ENCODE measurements at places on chromosomes 4 and X.

- no peak overlapping the region for H3K4me3 ChIP-seq
- no peaks in the 10 kb centered on the region for H3K36me3 ChIP-seq
- H3K27ac ChIP-seq: no peak overlapping the region
- DNase-seq: no peak
Measured at GRCh38 chr4:78566834-78567499, 15.4 kb downstream of the ANXA3 start.

GRCh38 chrX:10079231-10079630, 77.5 kb upstream of the CLCN4 start:
- H3K4me1 ChIP-seq: peaks cover 2% of the 10 kb centered on the region
- DNase-seq: no peak
- no peaks in the 10 kb centered on the region for H3K27me3 ChIP-seq
- H3K4me3 ChIP-seq: no peak overlapping the region

DNA sequence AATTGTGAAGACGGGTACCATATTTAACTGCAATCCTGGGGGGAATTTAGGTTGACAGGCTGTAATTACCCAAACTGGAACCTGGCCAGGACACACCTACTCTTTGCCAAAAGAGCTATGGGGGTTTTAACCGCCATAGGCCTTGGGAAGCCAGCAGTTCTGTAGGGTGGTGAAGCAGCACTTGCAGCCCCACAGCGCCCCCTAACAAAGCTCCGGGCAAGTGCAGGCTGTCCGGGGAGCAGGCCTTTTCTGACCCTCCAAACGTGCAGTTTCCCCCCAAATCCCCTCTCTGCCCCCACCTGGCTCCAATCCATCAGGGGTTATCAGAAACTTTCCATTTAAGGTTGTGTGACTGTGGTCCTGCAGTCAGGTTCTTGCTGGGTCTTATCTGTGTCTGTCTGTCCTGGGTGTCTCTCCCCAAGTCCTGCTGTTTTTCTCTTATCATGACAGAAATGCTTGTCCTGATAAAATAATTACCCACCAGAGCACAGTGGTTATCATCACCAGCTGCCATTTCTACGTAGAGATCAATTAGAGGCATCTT, 350.9 kb downstream of the MID1IP1 start:
- H3K27ac ChIP-seq: peak overlapping the region; percentile 81
- peak; percentile 90 for DNase-seq
- H3K27me3 ChIP-seq: no peaks in the 10 kb centered on the region

- no peak overlapping the region for H3K27ac ChIP-seq
- H3K27me3 ChIP-seq: no peaks in the 10 kb centered on the region
- H3K4me1 ChIP-seq: no peaks in the 10 kb centered on the region
- no peak overlapping the region for H3K4me3 ChIP-seq
Measured at GRCh38 chr4:127586922-127587571, 45.7 kb upstream of the INTU start.

DNA sequence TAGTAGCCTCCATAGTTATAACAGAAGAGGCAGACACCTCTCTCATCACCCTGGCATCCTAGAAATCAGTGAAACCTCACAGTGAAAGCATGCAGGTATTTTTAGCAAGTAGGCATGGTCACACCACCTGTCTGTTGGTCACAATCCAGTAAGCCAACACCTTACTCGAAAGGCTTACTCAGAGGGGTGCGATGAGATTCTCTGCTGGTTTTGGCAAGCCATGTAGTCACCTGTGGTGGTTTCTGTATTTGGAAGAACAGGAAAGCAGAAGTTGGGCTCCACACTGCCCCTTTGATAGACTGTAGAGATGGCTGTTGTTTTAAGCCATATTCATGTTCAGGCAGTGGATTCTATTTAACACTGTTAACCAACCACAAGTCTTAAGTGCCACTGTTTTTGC, 134.7 kb downstream of the DCLK2 start:
- no peak overlapping the region for H3K27ac ChIP-seq
- no peak overlapping the region for H3K4me3 ChIP-seq
- peak; percentile 80 for DNase-seq

- H3K36me3 ChIP-seq: no peaks in the 10 kb centered on the region
- H3K4me1 ChIP-seq: no peaks in the 10 kb centered on the region
- no peak overlapping the region for H3K27ac ChIP-seq
- no peak overlapping the region for H3K4me3 ChIP-seq
- DNase-seq: no peak
- no peaks in the 10 kb centered on the region for H3K27me3 ChIP-seq
Measured at GRCh38 chr4:7158081-7158750, 34.1 kb upstream of the SORCS2 start.

DNA sequence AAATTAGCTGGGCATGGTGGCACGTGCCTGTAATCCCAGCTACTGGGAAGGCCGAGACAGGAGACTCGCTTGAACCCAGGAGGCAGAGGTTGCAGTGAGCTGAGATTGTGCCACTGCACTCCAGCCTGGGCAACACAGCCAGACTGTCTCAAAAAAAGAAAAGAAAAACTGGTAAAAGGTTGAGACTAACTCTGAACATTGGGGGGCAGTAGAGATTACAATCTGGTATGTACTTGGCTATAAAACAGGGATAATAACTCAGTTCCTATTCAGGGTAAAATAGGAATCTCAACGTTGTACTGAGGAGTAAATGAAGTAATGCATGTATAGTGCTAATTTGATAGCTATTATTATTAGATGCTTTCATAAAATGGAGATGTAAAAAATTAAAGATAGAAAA, 12.5 kb upstream of the KLF8 start:
- peak; percentile 11 for DNase-seq
- no peaks in the 10 kb centered on the region for H3K27me3 ChIP-seq
- no peaks in the 10 kb centered on the region for H3K4me1 ChIP-seq
- H3K27ac ChIP-seq: no peak overlapping the region

DNA sequence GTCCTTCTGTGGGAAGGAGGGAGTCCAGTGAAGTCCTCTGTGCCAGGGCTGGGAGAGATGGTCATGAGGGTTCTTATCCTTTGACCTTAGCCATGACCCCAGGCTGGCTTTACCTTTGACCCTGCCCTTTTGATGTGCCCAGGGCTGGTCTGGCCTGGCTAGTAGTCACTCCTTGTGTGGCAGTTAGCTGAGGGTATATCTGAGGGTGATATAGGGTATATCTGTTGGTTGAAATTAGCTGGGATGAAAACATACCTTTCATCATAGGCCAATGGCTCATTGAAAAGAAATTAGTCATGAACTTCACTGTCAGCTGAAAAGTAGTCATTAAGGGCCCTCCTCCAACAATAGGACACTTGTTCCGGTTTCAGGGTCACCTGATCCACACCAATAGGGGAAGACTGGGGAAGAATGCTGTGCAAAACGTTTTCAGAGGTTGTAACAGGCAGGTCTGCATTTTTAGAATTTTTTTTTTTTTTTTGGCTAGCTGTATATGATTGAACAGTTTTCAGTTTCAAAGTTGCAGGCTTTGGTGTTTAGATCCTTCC, 74.6 kb upstream of the STOX2 start:
- H3K27ac ChIP-seq: no peak overlapping the region
- no peak overlapping the region for H3K4me3 ChIP-seq
- no peaks in the 10 kb centered on the region for H3K36me3 ChIP-seq
- no peaks in the 10 kb centered on the region for H3K27me3 ChIP-seq

DNA sequence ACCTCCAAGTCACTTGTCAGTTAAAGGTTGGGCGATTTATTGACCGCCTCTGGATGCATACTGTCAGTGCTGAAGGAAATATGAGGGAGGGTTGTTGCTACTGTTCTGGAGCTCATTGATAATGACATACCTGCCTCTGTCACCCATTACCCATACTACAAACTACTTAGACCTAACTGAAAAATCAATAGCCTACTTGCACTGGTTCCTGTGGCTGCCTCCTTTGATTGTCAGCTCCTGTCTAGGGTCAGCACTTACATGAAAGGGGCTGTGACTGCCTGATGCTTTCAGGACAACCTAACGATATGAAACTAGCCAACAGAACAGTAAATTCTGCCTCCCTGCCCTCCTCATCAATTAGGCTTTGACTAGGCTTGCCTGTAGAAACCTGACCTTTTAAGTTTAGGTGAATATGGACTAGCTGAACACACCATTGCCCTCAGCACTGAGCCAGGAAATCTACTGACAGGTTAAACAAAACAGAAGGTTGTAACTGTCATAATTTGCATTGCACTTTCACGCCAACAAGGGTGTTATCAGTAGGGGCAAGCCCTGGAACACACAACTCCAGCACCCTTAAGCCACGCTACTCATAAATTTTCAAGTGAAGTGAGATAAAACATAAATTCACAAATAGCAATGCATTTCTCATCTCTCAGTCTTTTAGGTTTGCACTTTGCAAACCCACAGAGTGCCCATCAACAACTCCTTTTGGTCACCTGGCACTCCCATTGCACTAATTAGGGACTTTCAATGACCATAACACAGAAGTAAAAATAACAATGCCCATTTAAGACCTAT, 9.0 kb upstream of the MAB21L2 start:
- H3K27ac ChIP-seq: no peak overlapping the region
- no peaks in the 10 kb centered on the region for H3K27me3 ChIP-seq
- H3K36me3 ChIP-seq: no peaks in the 10 kb centered on the region
- H3K4me3 ChIP-seq: no peak overlapping the region
- no peak for DNase-seq

GRCh38 chr4:56698329-56698728, 17.2 kb upstream of the HOPX start:
- peak; percentile 86 for DNase-seq
- H3K4me1 ChIP-seq: peaks cover 7% of the 10 kb centered on the region
- no peaks in the 10 kb centered on the region for H3K27me3 ChIP-seq
- no peak overlapping the region for H3K27ac ChIP-seq
- no peaks in the 10 kb centered on the region for H3K36me3 ChIP-seq

DNA sequence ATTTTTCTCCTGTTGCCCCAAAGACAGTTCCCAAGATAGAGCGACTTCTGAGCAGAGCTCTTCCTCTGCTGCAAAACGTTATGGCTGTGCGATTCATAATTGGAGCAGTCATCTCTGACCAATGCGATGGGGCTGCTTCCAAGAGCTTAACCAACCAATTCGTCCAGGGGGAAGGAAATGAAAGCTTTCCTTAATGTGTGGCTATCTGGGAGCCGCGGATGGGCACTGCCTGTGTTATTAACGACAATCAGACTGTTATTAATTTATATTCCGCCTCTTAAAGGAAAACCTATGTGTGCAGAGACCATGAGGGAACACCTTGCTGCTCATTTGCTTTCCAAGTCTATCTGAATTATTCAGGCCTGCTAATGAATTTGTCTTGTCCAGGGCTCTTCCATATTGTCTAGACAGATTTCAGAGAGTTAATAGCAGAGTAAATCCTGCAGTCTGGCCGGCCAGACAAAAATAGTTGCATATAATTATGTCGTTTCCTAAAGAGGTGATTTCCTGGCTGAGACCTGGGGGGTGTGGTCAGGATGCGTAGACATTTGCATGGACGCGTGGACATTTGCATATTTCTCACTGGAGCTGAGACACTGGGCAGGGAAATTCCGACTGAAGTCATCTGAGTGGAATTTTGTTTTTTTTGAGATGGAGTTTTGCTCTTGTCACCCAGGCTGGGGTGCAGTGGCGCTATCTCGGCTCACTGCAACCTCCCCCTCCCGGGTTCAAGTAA, 135.4 kb downstream of the HMX1 start:
- H3K27me3 ChIP-seq: no peaks in the 10 kb centered on the region
- H3K36me3 ChIP-seq: no peaks in the 10 kb centered on the region
- no peak overlapping the region for H3K4me3 ChIP-seq
- no peaks in the 10 kb centered on the region for H3K4me1 ChIP-seq

DNA sequence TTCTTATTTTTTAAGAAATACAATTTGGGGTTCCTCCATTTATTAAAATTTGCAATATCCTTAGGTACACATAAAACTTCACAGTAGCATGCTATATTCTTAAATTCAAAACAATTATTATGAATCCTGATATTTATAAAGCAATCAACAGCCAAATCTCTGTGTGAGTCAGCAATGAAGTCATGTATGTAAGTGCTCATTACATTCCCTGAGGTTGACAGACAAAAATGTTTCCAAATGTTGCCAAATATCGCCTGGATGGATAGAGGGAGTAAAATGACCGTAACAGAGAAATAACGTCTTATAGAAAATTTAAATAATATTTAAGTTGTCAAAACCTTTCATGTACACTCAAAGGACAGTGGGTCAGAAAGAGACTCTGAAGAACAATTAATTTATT, 220.0 kb downstream of the PCDH18 start:
- H3K36me3 ChIP-seq: no peaks in the 10 kb centered on the region
- H3K27ac ChIP-seq: no peak overlapping the region
- DNase-seq: no peak
- H3K27me3 ChIP-seq: no peaks in the 10 kb centered on the region

GRCh38 chr4:25937801-25938200, 23.8 kb downstream of the SMIM20 start:
- DNase-seq: peak; percentile 52
- H3K4me1 ChIP-seq: no peaks in the 10 kb centered on the region
- no peak overlapping the region for H3K4me3 ChIP-seq
- H3K36me3 ChIP-seq: no peaks in the 10 kb centered on the region

DNA sequence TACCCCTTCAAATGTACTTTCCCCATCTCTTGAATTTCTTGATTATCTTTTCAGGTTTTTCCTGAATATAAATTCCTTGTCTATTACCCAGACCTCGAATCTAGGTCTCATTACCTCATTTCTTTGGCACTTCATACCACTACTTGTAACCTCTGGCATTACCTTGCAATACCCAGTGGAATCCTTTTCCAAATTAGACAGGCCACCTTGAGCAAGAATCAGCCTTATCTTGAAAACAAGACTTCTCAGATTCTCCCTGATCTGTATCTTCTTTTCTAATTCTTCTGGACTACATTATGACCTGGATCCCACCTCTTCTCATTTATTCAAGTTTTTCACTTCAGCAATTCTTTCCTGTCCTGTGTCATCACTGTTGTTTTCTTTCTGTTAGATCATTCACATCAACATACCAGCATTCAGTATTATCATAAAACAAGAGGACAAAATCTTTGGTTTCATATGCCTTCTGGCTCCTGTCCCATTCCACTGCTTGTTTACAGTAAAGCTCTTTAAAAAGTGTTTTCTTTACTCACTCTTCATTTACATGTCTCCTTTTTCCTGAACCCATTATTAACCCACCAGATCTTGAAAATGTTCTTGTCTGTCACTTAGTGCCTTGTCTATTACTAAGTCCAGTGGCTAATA, 275.6 kb upstream of the HS3ST1 start:
- peak; percentile 19 for DNase-seq
- no peak overlapping the region for H3K4me3 ChIP-seq
- no peaks in the 10 kb centered on the region for H3K4me1 ChIP-seq
- no peaks in the 10 kb centered on the region for H3K27me3 ChIP-seq
- H3K36me3 ChIP-seq: no peaks in the 10 kb centered on the region
- H3K27ac ChIP-seq: no peak overlapping the region
